Colonic mucosa (tissue), 4 donors: ENCODE measurements at places on chromosomes 7 and 10.

DNA sequence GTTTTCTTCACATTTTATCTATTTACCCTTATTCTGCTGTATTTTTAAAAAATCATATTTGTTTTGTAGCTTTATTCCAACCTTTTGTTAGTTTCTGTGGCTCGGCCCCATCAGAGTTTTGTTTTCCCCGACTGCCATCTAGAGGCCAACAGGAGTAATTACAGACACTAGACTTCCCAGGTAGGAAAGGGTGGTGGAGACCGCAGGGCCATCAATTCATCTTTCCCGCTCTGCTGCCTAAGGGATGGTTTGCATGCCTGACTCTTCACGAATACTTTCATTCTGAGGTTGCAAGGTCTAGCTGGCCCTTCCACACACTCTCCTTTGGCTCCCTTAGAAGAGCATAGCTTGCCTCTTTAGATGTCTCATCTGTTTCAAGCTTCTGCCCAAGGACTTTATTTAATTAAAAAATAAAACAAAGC, 38.3 kb downstream of the LYZL2 start:
- DNase-seq: peak; percentile 56

DNA sequence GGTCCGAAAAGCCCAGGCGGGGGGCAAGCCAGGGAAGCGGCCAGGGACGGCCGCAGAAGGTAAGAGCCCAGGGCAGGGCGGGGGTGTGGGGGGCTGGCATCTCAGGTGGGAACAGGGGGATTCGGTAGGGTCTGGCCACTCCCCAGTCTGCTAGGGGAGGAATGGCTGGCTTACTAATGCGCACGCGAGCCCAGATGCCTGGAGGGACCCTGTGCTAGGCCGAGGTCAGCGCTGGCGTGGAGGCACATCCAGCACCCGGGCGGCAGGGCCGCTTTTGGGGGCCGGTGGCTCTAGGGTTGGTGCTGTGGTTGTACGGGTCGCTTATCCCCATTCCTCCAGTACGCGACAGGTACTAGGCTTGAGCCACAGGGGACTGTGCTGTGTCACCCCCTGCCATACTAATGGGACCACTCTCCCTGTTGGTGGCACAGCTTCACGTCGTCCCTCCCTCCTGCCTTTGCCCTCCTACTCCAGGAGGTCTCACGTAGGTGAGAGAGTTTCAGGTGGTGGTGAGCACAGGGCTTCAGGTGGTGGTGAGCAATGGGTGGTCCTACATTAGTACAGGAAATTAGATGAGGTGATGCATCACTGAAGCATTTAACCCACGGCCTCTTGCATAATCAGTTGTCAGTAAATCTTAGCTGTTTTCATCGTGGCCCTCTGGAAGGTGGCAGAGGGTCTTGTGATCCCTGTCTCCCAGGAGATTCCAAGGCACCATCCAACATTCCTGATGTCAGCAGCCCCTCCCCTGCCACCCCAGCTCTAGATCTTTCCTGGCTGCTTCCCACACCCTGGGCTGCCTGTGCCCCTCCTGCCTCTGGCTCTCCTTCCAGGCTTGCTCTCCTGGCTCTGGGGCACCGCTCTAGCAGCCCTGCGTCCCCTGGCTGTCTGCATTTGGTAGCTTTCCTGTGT, 971 bp downstream of the AEBP1 start:
- no peak for DNase-seq

DNA sequence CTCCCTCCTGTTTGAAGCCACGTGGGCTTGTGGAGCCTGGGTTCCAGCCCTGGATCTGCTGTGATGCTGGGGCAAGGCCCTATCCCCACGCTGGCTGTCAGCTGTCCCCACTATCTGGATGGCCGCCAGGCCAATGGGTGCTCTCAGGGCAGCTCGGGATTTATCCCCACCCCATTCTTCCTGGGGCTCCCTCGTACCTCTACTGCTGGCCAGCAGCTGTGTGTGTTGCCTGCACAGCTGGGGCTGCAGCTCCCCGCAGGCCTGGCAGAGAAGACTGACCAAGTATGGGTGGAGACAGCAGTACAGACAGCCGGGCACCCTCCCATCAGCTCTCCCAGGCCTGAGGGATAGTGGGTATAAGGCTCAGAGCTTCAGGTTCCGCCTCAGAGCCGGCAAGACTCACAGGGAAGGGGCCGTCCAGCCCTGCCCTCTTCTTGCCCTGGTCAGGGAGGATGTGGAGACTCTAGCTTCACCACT, 13.6 kb downstream of the CLIP2 start:
- DNase-seq: no peak

- DNase-seq: no peak
Observed at GRCh38 chr10:10132009-10132408, 885.7 kb upstream of the CELF2 start.

- no peak for DNase-seq
Observed at GRCh38 chr10:112911206-112911605, 38.8 kb upstream of the TCF7L2 start.
